Right lobe of liver (tissue), 6 donors: ENCODE measurements at places on chromosomes 4 and X. TPM values are rescaled to one million over a fixed set of nuclear protein-coding genes. Genes with fewer than 3 reads are reported as not detected.

- no peak overlapping the region for H3K27ac ChIP-seq
- no peak for DNase-seq
- H3K4me1 ChIP-seq: no peaks in the 10 kb centered on the region
- no peaks in the 10 kb centered on the region for H3K27me3 ChIP-seq
These were observed 88.9 kb upstream of the FAT4 start for GRCh38 chr4:125225806-125226205.

- H3K36me3 ChIP-seq: no peaks in the 10 kb centered on the region
- H3K27ac ChIP-seq: no peak overlapping the region
- H3K4me3 ChIP-seq: no peak overlapping the region
These were observed 1.9 kb downstream of the PHKA1 start for GRCh38 chrX:72712094-72712755.

DNA sequence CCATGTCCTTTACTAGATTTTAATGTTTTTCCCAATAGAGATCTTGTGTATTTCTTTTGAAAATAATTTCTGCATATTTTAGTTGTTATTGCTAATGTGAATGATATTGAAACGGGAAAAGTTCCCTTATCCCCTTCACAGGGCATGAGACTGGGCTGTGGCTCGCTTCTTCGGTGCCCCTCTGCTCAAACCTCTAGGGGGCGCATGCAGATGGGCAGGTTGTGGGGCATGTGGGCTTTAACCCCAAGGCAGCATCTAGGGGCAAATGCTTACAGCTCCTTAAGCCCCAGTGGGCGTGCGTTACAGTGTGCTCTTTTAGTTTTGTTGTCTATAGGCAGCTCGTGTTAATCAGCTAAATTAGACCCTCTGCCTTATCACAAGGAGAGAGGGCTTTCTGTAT is 194.7 kb downstream of the OPHN1 start:
- H3K36me3 ChIP-seq: no peaks in the 10 kb centered on the region
- H3K27me3 ChIP-seq: no peaks in the 10 kb centered on the region
- no peak overlapping the region for H3K27ac ChIP-seq
- DNase-seq: no peak
- no peaks in the 10 kb centered on the region for H3K4me1 ChIP-seq
- no peak overlapping the region for H3K4me3 ChIP-seq

DNA sequence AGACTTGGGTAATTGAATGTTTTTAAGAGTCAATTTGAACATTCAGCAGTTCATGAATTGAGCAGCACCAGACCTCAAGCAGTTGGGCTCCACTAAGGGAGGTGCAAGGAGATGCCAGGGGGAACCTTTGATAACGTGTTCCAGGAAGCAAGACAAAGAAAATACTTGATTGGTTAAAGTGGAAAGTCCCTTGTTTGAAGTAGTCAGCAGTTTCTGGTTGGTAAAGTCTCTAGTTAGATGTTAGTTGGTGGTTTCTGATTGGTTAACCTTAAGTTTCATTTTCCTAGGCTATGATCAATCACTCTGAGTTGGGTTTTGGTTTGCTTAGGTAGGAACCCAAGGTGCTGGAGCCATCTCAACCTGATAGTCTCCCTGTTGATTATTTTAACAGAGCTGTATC is 4.0 kb downstream of the HERC6 start:
- no peaks in the 10 kb centered on the region for H3K27me3 ChIP-seq
- H3K27ac ChIP-seq: no peak overlapping the region
- no peaks in the 10 kb centered on the region for H3K36me3 ChIP-seq
- no peak for DNase-seq
- no peak overlapping the region for H3K4me3 ChIP-seq
- no peaks in the 10 kb centered on the region for H3K4me1 ChIP-seq

GRCh38 chr4:16694884-16695276 is 203.6 kb downstream of the LDB2 start:
- H3K27me3 ChIP-seq: no peaks in the 10 kb centered on the region
- no peak for DNase-seq
- no peaks in the 10 kb centered on the region for H3K4me1 ChIP-seq

MAGEA12 gene
- not detected for total RNA-seq

PSAPL1 gene
- total RNA-seq: not detected

DNA sequence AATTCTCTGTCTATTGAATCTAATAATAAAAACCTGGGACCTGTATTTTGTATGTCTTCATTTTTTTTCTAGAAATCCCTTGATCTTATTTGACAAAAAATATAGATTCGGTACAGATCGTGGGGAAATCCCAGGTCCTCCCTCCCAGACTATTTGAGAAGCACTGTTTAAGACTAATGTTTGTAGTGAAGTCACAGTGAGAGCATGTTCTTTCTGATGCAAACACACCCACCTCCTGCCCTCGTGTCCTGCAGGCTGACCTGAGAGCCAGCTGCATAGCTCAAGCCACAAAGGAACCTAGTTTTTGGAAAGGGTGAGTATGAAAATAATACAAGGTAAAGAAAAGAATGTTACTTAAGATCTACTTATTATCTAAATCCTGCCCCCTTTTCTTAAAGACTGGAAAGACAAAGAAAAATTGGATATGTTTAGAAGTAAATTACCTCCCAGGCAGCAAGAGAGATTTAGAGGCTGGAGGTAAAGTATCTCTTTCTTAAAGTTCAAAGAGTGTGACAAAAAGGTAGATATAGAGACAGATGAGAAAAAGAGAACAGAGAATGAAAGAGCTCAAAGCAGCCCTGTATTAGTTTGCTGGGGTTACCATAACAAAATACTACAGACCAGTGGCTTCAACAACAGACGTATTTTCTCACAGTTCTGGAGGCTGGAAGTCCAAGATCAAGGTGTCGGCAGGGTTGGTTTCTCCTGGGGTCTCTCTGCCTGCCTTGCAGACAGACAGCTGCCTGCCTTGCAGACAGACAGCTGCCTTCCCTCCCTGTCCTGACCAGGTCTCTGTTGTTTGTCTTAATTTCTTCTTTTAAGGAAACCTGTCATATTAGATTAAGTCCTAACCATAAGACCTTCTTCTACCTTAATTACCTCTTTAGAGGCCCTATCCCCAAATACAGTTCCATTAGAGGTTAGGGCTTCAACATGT is 20.4 kb upstream of the DCTD start:
- H3K27me3 ChIP-seq: no peaks in the 10 kb centered on the region
- no peaks in the 10 kb centered on the region for H3K4me1 ChIP-seq
- H3K27ac ChIP-seq: no peak overlapping the region
- no peak for DNase-seq
- H3K4me3 ChIP-seq: no peak overlapping the region

GRCh38 chr4:80276931-80277330 is 10.5 kb downstream of the FGF5 start:
- no peak overlapping the region for H3K27ac ChIP-seq
- H3K4me3 ChIP-seq: no peak overlapping the region
- no peaks in the 10 kb centered on the region for H3K27me3 ChIP-seq
- no peak for DNase-seq

IBSP gene
- total RNA-seq: not detected

DNA sequence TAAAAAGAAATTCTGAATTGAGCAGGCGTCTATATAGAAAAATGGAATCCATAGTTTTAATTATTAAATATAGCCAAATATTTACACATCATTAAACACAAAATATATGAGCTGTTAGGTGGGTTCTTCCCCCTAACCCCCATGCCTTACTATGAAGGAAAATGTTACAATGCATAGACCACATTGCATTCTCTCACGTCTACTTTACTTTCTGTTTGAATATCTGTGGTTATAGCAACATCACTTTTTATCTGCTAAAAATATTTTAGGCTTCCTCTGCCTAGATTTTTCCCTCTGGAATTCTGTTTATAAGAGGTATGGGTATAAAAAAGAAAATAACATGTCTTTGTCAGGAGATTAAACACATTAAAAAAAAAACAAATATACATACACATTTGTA is 73.1 kb downstream of the MAML3 start:
- H3K36me3 ChIP-seq: no peaks in the 10 kb centered on the region
- H3K27me3 ChIP-seq: no peaks in the 10 kb centered on the region
- no peak overlapping the region for H3K4me3 ChIP-seq
- no peak overlapping the region for H3K27ac ChIP-seq

MYL5 gene
- total RNA-seq: 8.7 TPM

DNA sequence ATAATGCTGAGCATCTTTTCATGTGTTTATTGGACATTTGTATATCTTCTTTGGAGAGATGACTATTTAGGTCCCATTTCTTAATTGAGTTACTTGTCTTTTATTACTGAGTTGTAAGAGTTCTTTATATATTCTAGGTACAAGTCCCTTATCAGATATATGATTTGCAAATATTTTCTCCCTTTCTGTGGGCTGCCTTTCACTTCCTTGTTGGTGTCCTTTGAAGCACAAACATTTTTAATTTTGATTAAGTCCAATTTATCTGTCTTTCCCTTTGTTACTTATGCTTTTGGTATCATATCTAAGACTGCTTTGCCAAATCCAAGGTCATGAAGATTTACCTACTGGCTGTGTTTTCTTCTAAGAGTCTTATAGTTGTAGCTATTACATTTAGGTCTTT is 113.2 kb downstream of the HNRNPD start:
- H3K27ac ChIP-seq: no peak overlapping the region
- H3K4me1 ChIP-seq: no peaks in the 10 kb centered on the region
- no peaks in the 10 kb centered on the region for H3K27me3 ChIP-seq
- no peaks in the 10 kb centered on the region for H3K36me3 ChIP-seq

- H3K27ac ChIP-seq: no peak overlapping the region
- H3K4me1 ChIP-seq: no peaks in the 10 kb centered on the region
- no peak overlapping the region for H3K4me3 ChIP-seq
- no peaks in the 10 kb centered on the region for H3K36me3 ChIP-seq
- DNase-seq: no peak
These were observed 46.9 kb upstream of the VEGFC start for GRCh38 chr4:176839656-176840055.

DNA sequence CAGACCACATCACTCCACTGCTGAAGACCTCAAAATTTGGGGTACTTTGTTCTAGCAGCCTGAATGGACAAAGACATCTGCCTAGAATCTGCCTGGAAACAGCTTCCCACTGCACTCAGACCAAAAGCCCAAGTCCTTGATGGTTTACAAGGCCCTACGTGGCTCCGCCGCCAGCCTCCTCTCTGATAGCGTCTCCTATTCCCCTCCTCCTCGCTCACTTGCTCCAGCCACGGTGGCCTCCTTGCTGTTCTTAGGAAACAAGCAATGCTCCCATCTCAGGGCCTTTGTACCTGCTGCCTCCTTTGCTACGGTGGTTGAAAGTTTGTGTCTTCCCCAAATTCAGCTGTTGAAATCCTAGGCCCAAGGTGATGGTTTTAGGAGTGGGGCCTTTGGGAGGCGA is 34.7 kb upstream of the SORCS2 start:
- H3K27me3 ChIP-seq: no peaks in the 10 kb centered on the region
- no peaks in the 10 kb centered on the region for H3K4me1 ChIP-seq
- no peak overlapping the region for H3K4me3 ChIP-seq
- no peak for DNase-seq

MID1 gene
- total RNA-seq: 3.5 TPM
